Hippocampal formation (tissue), 2 donors: ENCODE measurements at places on chromosomes 12 and 14.

DNA sequence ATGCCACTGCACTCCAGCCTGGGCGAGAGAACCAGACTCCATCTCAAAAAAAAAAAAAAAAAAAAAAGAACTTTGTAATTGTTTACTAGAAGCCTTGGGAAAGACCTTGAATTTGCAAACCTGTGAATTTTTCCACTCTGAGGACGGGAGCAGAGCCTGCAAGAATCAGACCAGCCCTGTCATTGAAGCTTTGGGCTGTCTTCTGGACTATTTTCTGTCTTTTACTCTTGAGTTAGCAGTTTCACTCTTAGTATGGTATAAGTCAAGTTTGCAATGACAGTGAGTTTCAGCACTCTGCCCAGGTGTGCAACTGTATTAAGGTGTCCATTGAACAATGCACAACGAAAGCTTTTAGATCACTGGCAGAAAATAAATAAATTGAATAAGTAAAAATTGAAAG is 81.4 kb upstream of the KRAS start:
- no peak for DNase-seq

GRCh38 chr12:113852695-113853490 is 113.2 kb downstream of the RBM19 start:
- DNase-seq: peak; percentile 12

DNA sequence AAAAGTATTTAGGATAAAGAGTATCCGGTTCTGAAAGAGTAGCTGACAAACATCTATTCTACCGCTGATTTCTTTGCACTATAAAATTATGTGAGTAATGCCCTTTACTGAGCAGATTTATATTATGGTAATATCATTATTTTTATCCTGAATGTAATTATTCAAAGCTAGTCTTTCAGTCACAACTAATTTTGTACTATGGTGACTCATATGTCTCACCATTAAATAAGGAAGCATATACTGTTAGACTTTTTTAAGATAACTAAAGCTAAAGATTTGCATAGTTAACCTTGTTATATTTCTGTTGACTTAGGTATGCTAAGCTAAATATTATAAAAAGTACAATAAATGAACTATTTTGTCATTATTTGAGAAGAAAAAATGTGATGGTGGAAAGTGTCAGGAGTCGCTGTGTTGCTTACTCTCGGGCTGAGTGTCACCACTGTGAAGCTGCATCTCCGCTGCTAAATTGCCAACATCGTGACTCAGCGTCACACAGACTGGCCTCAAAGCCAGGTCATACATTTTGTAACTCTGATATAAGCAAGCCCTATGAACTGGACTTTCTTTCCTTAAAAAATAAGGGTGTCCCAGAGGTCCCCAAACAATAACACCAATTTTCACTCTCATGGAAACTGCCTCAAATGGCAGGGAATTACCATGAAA is 69.1 kb upstream of the SSTR1 start:
- peak; percentile 3 for DNase-seq

DNA sequence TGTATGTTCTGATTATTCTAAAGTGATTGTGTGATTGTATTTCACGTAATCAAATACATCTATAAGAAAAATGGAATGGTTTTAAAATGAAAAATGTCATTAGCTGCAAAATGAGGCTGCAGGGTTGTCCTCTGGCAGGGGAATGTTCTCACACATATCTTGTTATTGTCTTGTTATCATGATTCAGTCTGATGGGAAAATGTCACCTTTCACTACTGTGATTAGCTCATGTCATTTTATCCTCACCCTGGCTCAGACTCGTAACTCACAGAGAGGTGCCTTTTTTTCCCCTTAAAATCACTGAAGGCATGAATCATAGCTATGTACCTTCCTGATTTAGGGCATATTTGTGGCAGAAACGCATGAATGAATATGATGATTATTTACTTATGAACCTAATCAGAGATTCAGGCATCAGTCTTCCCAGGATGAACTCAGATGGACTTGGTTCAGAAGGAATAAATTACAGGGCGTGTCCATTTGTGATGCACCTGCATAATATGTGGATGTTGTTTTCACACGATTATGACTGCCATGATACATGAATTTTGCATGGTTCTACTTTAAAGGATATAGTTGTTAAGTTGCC is 1339.2 kb downstream of the AACS start:
- DNase-seq: no peak

GRCh38 chr12:46217541-46218321 is 51.1 kb downstream of the SLC38A1 start:
- no peak for DNase-seq

GRCh38 chr14:49621114-49621881 is 699 bp downstream of the MGAT2 start:
- peak; percentile 60 for DNase-seq

DNA sequence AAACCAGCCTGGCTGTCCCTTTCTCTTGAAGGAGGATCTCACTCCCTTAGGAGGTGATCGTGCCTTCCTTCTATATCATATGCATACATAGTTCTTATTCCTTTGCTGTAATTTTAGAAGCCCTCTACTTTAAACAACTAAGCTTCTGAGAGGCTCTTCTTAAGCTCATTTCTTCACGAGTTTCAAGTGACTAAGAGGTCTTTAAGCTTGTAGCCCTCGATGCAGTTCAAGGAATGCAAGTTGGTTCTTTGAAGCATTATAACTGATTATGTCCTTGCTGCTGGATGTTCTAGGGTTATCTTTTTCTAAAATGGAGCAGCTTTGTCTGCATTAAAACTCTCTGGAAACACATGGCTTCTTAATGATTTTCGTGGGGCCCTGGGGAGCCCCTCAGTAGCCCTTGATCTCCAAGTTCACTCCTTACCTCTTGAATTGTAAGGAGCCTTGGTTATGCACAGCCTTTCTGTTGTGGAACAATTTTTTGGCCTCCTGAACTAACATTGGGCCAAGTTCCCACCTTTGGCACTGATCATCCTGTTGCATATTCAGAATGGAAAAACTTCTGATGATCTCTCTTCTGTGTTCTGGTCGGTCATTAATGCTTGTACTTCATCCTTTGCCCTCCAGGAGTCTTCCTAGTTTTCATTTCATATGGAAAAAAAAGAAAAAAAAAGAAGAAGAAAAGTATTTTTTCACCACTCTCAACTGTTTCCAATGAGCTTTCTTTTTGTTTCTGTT is 12.6 kb downstream of the RASSF8 start:
- no peak for DNase-seq

DNA sequence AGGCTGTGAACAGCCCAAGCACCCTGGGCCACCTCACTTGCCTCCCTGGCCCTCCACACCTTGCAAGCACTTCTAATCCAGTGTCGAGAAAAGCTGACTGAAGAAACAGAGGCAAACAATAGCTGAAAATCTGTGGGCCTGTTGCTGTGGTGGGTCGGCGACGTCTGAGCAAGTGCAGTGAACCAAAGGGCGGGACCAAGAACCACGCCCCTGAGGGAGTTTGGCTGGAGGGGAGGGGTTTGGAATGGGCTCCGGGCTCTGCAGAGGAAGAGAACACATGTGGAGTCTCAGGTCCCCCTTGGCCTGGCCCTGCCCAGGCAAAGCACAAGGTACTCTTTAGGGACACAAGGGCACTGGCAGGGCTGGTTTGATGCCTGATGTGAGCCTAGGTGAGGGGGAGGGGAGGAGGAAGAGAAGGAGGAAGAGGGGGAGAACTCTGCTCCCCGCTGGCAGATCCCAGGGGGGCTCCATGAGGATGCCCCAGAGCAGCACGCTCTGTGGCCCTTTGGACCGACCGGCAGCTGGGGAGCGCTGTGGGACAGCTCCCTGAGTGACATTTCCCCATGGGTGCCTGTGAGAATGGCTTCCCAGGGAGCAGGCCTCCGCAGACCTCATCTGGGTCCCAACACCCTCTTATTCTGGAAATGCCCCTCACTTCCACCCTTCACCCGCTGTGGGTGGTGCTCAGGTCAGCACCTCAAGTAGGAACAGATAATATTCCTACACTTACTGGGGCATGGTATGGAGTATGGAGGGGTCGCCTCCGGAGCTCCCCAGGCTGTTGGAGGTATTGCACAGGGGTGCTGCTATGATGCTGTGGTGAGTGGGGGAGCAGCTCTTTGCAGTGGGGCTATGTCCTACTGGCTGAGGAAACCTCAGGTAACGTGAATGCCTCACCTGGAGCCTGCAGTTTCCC is 85.5 kb downstream of the CPSF2 start:
- no peak for DNase-seq

DNA sequence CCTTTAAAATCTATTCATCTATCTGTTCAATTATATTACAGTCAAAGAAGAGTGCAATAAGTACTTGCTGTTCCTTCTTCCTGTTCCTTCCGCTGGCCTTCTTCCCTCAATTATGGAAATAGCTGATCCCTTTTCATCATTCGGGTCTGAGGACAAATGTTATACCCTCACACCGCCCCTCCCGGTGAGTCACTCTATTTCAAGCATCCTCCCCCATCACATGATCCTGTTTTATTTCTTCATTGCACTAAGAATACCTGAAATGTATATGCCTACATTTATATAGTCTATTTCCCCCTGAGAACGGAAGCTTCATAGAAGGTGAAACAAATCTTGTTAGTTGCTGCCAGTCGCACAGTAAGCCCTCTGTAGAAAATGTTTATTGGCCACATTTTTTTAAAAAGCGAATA is 2.5 kb downstream of the SLC38A1 start:
- no peak for DNase-seq

DNA sequence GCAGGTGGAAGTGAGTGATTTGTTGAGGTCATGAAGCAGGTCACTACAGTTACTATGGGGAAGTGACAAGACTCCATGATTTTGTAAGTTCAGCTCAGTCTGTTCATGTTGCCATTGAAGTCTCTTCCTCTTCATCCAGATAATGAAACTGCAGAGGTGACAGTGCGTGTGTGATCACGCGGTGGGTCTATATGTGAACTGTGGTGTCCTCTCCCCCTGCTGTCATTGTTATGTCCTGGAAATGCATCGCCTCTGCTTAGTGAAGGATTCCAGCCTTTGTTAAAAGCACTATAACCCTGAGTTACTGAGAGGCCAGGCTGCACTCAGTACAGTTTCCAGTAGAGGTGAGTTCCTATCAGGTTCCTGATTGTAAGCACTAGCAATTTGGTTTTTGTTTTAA is 216.2 kb upstream of the RMST start:
- DNase-seq: no peak

DNA sequence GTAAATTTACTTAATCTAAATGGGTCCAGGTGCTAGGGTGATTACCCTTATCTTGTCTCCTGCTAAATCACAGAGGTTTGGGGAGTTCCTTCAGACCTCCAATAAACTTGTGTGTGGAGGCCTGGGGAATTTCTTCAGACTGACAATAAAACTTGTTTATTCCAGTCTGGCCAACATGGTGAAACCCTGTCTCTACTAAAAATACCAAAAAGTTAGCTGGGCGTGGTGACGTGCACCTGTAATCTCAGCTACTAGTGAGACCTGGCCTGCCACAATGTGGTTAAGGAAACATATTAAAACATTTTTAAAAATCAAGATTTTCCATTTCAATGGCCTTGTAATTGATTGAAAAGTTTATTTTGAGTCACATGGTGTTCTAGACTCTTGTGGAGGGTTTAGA is 126.9 kb upstream of the FGD4 start:
- DNase-seq: no peak

GRCh38 chr12:79997096-79997791 is 62.3 kb upstream of the PPP1R12A start:
- DNase-seq: no peak

- no peak for DNase-seq
Observed at GRCh38 chr12:27814851-27815591, 35.0 kb upstream of the MANSC4 start.

GRCh38 chr14:72503696-72504368 is 390.1 kb downstream of the DPF3 start:
- no peak for DNase-seq

DNA sequence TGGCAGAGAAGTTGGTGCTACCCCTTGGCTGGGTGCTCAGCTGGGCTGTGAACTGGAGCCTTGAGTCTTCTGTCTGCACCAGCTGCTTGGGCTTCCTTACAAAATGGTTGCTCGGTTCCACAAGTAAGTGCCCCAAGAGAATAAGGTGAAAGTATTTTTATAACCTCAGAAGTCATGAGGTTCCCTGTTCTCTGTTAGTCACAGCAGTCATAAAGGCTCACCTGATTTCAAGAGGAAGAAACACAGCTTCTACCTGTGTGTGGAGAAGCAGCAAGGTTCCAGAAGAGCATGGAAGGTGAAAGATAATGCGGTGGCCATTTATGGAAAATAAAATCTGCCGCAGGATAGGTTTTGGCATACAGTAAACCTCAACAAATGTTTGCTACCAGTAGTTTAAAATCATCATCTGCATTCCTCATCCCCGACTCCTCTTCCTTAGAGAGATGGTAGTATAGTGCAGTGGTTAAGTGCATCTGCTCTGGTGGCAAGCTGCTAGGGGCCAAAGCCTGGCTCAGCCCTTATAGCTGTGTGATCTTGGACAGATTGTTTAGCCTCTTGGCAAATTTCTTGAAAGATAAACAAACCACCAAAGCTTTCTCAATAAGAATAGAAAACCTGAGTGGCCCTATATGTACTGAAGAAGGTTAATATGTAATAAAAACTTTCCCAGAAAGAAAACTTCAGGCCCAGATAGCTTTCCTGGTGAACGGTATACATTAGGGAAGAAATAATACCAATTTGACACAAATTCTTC is 32.4 kb downstream of the TPCN1 start:
- no peak for DNase-seq

DNA sequence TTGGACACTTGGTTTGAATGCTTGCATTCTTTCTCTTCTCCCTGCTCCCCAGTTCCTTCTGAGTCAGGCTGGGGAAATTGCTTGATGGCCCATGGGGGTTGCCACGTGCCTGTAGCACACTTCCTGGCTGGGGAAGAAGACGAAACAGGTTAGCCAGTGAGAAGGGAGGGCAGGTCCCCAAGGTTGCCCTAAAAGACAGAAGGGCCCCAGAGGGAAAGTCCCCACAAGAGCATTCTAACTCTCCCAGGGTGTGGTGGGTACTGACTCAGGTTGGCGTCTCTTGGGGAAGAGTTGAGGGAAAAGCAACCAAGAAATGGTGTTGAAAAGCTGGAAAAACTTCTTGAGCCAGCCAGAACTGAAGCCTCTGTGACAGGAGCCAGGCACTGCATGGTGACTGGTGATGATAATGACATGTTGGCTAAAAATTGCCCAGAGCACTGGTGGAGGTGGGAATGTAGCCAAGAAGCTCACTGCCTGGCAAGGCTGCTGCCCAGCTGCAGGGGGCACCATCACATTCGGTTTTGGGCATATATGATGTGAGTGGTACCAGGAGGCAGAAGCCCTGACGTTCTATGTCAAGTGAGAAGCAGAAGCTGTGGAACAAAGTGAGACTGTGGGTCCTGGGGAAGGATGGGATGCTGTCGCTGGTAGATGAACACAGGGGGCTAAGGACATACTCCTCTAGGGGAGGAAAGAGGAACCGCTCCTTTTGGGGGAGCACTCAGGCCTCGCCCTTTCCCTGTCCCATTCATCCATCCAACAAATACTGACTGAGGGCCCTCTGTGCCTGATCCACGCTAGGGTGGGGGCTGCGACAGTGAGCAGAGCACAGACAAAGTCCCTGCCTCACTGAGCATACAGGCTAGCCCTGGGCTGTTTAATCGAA is 8.1 kb upstream of the RABGGTA start:
- DNase-seq: peak; percentile 43

DNA sequence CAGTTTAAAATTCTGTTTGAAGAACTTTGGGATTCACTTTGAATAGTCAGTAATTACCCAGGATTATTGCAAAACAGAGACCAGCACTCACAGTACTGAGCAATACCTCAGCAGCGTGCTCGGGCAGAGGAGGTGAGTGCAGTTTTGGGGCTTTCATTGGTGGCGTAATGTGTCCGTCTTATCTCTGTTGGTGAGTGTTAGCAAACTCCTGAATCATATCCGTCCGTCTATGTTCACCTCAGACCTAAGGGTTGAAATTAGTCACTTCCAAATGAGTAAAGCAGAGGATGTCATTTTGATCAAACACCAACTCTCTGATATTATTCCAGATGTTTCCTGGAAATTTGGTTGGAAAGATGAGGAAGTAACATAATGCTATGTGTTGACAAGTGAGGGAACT is 82.8 kb downstream of the BORCS5 start:
- DNase-seq: no peak
